HT1080 (cell line): ENCODE measurements at places on chromosomes 11 and 22.

- no peak for DNase-seq
Observed at GRCh38 chr11:128692753-128693415, 988 bp upstream of the FLI1 start.

- DNase-seq, result no peak
Observed at GRCh38 chr22:40190501-40190900, 12.8 kb downstream of the TNRC6B start.

DNA sequence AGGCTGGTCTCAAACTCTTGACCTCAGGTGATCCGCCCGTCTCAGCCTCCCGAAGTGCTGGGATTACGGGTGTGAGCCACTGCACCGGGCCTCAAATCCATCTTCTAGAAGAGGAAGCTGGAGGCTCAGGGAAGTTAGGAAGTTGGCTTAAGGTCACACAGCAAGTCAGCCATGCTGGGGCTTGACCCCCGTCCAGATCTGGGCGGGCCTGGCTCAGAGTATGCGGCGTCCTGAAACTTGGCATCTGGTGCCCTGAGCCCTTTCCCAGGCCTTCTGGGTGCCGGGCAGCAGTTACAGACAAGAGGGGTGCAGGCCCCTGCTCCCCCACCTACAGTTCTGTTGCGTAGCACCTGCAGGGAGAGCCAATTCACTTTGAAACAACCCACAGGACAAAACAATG is 11.2 kb downstream of the MPPED1 start:
- no peak for DNase-seq

GRCh38 chr22:18111759-18112330 is 1.2 kb downstream of the TUBA8 start:
- DNase-seq, result no peak

- DNase-seq, result no peak
Observed at GRCh38 chr11:92300876-92301275, 76.3 kb downstream of the FAT3 start.

DNA sequence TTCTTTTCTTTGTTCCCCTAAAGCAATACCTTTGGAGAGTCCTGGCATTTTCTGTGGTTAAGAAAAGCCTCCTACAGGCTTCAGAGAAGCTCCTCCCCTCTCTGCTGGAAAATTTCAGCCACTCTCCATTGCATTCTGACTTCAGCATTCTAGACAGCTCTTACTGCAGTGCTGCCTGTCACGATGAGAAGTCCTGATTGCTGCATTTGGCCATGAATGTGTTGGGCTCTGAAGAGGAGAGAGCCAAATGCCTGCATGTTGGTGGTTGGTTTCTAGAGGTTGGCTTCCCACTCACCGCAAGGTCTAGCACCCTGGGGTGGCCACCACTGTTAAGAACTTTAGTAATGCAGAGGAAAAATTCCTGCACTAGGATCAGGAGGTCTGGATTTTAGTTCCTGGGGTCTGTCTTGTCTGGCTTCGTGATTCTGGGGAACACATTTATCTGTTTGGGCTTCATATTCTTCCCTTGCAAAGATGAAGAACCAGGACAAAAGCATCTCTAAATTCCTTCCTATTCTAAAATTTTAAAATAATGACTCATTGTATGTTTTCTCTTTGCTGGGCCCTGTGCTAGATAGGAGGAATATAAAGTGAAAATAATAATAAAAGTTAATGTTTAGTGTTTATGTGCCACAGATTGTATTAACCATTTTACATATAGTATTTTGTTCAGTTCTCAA is 38.1 kb downstream of the COA4 start:
- DNase-seq, result peak; percentile 2

- DNase-seq, result no peak
Observed at GRCh38 chr11:45974806-45975205, 52.4 kb downstream of the LARGE2 start.

DNA sequence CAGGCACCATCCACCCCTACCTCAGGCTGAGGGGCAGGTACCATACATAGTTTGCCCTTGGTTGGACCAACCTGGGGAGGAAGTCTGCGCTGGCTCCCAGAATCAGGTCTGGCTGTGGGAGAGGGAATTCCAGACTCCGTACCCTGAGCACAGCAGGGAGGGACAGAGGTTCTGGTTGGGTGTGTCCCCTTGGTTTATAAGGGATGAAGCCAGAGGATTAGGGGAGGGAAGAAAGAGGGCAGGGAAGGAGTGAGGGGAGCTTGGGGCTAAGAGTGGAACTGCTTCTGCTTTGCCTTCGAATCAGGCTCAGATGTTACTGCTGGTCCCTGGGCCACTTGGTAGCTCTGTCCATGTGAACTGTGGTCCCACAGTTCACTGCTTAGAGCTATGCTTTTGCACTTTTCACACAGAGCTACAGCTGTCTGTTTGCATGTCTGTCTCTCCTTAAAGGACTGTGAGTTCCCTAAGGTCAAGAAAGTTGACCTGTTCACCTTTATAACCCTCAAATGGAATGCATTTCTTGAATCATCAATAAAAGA is 9.2 kb downstream of the MMP20 start:
- DNase-seq, result no peak

- no peak for DNase-seq
Observed at GRCh38 chr11:66889960-66890359, 33.1 kb downstream of the LRFN4 start.

- DNase-seq, result no peak
Observed at GRCh38 chr11:106493751-106494150, 416.3 kb downstream of the AASDHPPT start.

- DNase-seq, result no peak
Observed at GRCh38 chr22:43852573-43853327, 9.6 kb downstream of the SULT4A1 start.
